ENCODE measurements at places on chromosomes 3 and 15. TPM values are rescaled to one million over a fixed set of nuclear protein-coding genes. Genes with fewer than 3 reads are reported as not detected.

C2CD4A gene
- 3.0 TPM for total RNA-seq

CISH gene
- 1.0 TPM for total RNA-seq

INSYN1 gene
- 1.7 TPM for total RNA-seq

AP3B2 gene
- under 0.01 TPM for total RNA-seq

SLC51B gene
- total RNA-seq: not detected

LCTL gene
- total RNA-seq: not detected

TMEM207 gene
- not detected for total RNA-seq

TF gene
- total RNA-seq: 0.21 TPM

HERC2 gene
- total RNA-seq: 38.3 TPM

FBXL22 gene
- 0.28 TPM for total RNA-seq

TUSC7 gene
- total RNA-seq: not detected

DHX30 gene
- 76.4 TPM for total RNA-seq

CCDC13 gene
- total RNA-seq: 0.71 TPM

ZNF501 gene
- 8.2 TPM for total RNA-seq

LRTM1 gene
- total RNA-seq: not detected

IL5RA gene
- not detected for total RNA-seq

C3orf22 gene
- not detected for total RNA-seq

FBXO40 gene
- total RNA-seq: not detected

IMPG2 gene
- total RNA-seq: 0.14 TPM

ZNF660 gene
- total RNA-seq: 0.34 TPM

CPEB1 gene
- not detected for total RNA-seq

ERICH6 gene
- total RNA-seq: not detected

SCG3 gene
- not detected for total RNA-seq

SAMD7 gene
- total RNA-seq: not detected

NDN gene
- 6.5 TPM for total RNA-seq

SOX14 gene
- total RNA-seq: not detected

ALG1L2 gene
- not detected for total RNA-seq

FBXO45 gene
- 47.2 TPM for total RNA-seq

CD276 gene
- total RNA-seq: 71.6 TPM

LRRIQ4 gene
- total RNA-seq: not detected

CEMIP gene
- 1.0 TPM for total RNA-seq

MRPS22 gene
- 74.4 TPM for total RNA-seq

ACVR2B gene
- total RNA-seq: 7.5 TPM

CFAP100 gene
- total RNA-seq: not detected

STIMATE gene
- 17.7 TPM for total RNA-seq

ERC2 gene
- 0.34 TPM for total RNA-seq

NOX5 gene
- total RNA-seq: under 0.01 TPM

SPATA12 gene
- not detected for total RNA-seq

FBLN2 gene
- 1.4 TPM for total RNA-seq

CNTN3 gene
- 0.68 TPM for total RNA-seq

ZCWPW2 gene
- 0.78 TPM for total RNA-seq

KNG1 gene
- not detected for total RNA-seq

SYNM gene
- 0.68 TPM for total RNA-seq

TNFSF10 gene
- total RNA-seq: 191 TPM

ANKRD63 gene
- not detected for total RNA-seq

PYGO1 gene
- total RNA-seq: 2.8 TPM

GCSAM gene
- under 0.01 TPM for total RNA-seq

DNASE1L3 gene
- total RNA-seq: 11.7 TPM

SMCO1 gene
- total RNA-seq: not detected

ARGFX gene
- total RNA-seq: not detected

MITF gene
- 2.1 TPM for total RNA-seq

ARNT2 gene
- 0.50 TPM for total RNA-seq

IL20RB gene
- total RNA-seq: 183 TPM

PLIN1 gene
- total RNA-seq: 0.34 TPM

Data from nasal cavity respiratory epithelium epithelial cell of viscerocranial mucosa (primary cell).